ENCODE measurements at places on chromosomes 4 and X.

DNA sequence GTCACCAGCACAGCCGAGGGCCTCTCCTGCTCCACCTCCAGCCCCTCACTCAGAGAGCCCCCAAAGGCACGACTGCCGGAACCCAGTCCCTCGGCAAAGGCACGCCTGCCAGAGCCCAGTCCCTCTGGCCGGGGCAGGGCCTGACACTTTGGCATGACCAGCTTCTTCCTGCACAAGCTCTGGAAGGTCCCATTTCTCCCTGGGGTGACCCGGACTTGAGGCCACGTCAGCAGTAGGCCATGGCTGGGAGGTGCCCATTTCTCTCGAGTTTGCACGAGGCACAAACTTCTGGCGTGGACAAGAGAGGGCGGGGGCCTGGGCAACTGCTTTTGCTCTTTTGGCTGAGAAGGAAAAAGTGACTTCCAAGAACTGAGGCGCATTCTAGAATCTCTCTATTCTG lies 62.2 kb upstream of the GPR78 start:
- no peak for DNase-seq

- DNase-seq, result no peak
Measured at GRCh38 chrX:134737061-134737460, 78.8 kb upstream of the PLAC1 start.

DNA sequence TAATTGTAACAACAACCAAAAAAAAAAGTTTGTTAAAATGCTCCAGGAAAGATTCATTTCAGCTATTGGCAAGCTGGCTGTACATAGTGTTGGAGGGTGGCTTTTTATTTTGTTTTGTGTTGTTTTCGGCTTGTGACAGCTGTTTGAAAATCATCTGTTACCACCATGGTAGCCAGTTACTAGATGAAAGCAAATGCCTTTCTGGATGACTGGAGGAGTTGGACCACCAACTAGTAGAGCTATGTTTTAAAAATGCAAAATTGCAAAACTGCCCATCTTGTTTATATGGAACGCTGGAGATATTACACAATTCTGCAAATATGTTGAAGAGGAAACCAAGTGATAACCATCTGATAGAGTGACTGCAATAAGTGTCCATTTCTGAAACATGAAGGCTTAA lies 53.2 kb upstream of the TNIP3 start:
- DNase-seq, result no peak

GRCh38 chr4:41477181-41477905 lies 60.6 kb upstream of the LIMCH1 start:
- no peak for DNase-seq

DNA sequence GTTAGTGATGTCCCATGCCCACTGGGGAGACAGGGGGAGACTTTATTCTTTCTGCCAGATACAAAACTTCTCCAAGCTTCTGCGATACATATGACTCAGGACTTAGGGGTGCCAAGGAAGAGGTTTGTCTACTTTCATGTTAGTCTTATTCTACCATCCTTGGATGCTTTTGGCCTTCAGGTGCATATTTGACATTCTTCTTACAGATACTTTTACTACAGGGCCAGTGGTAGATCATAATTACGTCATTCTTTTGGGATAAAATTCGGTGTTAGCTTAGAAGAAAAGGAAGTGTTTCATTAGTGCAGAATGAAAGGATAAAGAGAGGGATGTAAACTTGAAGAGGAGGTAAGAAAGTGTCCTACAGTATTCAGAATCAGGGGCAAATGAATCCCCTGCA lies 245.2 kb downstream of the THOC2 start:
- no peak for DNase-seq

DNA sequence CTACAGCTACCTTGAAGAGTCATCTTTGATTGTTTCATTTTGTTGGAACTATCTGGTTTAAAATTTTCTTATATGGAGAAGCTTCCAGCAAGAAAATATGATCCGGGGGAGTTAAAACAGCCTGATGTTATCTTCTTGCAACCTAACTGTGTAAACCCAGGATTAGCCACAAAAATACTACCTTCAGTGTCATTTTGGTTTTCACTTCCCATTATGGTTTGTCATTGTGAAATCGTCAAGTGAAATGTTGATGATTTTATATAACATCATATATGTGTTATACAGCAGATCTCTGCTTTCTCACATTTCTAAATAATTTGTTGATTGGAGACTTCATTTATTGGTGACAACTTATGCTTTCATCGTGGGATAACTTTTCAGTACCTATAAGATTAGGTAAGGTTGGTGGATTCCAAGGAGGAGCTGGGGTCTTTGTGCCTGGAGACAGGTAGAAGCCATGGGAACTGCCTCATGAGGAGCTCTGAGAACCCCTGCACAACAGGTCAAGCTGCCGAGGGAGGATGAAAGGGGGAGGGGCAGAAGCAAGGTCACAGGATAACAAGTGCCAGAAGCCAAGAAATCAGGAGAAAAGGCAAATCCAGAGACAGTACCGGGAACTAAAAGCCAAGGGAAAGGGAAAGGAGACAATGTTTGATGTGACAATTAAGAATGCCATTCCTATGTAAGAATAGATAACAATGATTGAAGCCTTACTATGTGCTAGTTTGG lies 7.2 kb downstream of the ARHGAP24 start:
- DNase-seq, result no peak

DNA sequence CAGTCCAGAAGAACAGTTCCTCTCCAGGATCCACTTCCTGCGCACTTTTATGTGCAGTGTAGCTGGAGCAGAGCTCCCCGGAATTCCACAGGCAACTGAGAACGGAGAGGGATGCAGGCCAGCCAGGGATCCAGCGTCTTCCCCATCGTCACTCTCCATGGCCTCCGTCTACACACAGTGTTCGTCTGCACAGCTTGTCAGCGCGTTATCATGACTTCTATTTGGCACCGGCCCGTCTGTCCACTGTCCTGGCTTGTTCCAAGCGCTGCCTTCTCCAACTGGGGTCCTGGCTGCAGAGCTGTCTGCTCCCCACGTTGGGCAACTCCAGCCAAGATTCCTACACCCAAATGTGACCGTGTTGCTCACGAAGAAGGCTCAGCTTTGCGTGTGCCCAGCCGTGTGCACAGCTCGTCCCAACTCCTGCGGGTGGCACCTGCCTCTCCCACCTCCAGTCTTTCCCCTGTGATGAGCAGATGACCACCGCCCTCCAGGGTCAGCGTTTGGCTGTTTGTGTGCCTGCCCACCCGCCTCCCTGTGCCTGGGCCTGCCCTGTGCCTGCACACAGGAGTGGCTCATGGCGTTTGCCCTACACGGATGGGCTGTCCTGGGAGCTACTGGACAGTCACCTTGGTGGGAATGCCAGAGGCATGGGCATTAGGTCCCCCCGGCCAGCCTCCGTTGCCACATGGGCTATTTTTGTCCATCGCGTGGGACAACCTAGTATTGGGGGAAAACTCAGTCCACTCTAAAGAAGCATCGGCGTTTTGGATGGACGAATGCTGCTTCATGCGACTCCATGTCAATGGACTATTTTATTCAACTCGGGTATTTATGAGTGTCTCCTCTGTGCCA lies 2.2 kb upstream of the CTBP1 start:
- DNase-seq, result no peak

Data from NCI-H1436 (cell line).